ENCODE measurements at places on chromosomes 12 and 14.

- no peak for DNase-seq
Observed at GRCh38 chr12:65334521-65334920, 56.0 kb downstream of the MSRB3 start.

- no peak for DNase-seq
Observed at GRCh38 chr12:12460935-12461922, 101.4 kb downstream of the DUSP16 start.

DNA sequence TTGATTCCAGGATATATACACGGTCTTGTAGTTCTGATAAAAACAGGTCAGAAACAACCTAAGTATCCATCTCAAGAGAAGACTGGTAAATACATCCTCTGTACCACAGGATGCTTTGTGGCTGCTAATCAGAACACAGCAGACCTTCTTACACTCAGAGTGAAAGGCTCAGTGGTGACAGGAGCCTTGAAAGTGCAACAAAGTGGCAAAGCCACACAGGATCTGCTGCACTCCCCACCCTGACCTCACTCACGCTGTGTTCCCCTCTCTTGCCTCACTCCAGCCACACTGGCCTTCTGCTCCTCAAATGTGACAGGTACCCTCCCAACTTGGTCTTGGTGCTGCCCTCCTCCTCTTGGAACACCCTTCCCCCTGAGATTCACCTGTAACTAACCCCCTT, 98.1 kb upstream of the GRIP1 start:
- no peak for DNase-seq

DNA sequence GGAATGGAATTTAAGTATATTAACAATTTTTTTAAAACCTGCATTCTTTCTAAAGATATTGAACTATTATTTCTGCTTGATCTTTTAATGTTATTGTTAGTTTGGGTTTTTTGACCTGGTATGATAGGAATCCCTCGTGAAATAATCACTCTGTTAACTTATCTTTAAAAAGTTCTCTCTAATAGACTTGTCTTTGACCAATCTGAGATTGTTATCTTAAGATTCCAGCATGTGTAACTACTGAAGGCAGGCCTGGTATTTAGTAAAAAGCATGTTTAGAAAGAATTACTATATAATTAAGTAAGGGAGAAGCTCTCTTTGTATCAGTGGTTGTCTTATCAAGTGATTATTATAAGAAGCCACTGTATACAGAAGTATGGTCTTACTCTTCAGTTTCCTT, 4.8 kb downstream of the TMTC2 start:
- DNase-seq: no peak

- DNase-seq: no peak
Observed at GRCh38 chr14:21414137-21414631, 30.4 kb upstream of the SUPT16H start.

DNA sequence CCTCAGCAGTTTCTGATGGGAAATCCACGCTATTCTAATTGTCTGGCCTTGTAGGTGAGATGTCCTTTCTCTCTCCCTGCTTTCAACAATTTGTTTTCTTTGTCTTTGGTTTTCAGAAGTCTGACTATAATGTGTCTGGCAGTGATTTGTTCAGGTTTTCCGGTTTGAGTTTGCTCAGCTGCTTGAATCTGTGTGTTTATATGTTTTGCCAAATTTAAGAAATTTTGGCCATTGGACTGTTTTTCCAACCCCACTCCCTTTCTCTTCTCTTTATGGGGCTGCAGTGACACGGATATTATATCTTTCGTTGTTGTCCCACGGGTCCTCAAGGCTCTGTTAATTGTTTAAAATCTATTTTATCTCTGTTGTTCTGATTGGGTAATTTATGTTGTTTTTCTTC, 105.0 kb downstream of the ADGRD1 start:
- no peak for DNase-seq

GRCh38 chr12:40146800-40147797, 41.2 kb upstream of the SLC2A13 start:
- no peak for DNase-seq

- DNase-seq: no peak
Observed at GRCh38 chr14:44036248-44036647, 470.8 kb downstream of the FSCB start.

DNA sequence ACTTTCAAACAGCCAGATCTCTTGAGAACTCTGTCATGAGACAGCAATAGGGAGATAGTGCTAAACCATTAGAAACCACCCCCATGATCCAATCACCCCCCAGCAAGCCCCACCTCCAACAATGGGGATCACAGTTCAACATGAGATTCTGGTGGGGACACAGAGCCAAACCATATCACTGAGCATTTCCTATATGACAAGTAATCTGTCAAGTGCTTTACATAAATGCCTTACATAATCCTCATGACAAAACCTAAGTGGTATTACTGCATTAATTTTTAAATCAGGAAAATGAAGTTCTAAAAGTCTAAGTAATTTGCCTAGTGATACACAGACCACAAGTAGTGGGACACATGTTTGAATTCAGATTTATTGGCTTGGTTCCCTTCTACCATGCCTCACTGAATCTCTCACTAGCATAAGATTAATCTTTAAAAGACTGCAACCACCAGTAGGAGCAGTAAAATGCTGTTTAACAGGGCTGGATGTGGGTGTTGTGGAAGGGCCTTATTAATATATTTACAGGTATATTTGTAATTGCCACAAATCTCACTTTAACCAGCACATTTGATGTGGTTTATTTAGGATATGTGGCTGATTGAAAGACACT, 323.1 kb upstream of the FBXO33 start:
- DNase-seq: no peak

GRCh38 chr14:99475179-99475578, 5.5 kb downstream of the SETD3 start:
- DNase-seq: no peak

DNA sequence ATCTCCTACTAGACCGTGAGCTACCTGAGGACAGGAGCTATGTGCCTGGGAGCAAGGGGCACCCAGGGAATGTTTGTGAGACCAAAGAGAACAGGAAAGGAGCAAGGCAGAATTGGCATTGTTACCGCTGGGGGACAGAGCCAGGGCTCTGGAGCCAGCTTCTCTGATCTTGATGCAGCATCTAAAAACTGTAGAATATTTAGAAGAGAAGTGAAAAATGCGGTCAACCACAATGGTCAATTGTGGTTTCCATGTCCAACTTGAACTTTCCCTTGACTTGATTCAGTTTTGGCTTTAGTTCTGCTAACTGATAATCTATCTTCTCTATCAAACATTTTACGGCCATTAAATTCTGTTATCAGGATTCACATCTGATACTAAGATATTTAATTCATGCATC, 201.2 kb downstream of the ANO4 start:
- no peak for DNase-seq

- no peak for DNase-seq
Observed at GRCh38 chr12:102690253-102690652, 209.9 kb upstream of the IGF1 start.

GRCh38 chr12:88559772-88560171, 20.5 kb downstream of the KITLG start:
- DNase-seq: no peak

DNA sequence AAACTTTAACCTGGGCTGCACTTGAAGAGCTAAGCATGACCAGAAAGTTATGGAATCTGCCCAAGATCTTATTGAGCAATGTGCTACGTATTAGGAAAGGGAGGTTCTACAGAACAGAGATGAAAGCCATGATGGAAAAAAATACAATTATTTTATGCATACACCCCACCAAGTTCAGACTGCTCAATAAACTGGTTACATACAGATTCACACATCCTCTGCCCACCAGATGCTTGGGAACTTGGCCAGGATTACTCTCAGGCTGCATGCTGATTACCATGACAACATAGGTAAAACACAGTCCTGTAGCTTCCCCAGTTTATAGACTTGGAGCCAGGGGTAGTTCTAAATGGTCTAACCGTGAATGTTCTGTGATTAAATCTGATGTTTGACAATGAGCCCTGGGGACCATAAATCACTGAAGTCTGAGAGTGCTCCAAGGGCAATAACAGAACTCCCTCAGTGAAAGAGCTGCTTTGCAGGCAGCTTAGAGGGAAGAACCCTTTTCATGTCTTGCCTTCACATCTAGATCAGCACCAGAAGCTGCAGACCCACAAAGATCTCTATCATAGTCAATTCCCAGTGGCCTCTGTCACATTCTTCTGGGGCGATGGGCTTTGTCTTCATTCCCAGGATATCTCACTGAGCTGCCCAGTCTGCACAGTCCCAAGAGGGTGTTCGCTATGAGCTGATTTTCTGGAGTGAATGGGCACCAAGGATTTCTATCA, 232.2 kb downstream of the EMP1 start:
- no peak for DNase-seq

DNA sequence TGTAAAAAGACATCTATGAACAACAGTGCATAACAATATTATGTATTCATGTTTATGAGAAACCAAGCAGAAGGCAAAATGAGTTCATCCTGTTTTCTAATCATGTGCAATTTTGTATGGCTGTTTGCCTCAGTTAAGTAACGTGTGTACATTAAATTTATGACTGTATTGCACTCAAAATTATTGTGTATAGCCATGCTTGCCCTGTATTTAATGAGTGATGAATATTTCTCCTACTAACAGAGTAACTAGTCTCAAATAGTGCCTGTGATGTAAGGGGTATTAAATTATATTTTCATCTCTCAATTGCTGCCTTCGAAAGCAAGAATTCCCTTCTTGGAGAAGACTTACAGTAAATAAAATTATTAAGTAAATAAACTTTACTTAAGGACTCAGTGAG, 154.2 kb downstream of the NOVA1 start:
- DNase-seq: no peak

DNA sequence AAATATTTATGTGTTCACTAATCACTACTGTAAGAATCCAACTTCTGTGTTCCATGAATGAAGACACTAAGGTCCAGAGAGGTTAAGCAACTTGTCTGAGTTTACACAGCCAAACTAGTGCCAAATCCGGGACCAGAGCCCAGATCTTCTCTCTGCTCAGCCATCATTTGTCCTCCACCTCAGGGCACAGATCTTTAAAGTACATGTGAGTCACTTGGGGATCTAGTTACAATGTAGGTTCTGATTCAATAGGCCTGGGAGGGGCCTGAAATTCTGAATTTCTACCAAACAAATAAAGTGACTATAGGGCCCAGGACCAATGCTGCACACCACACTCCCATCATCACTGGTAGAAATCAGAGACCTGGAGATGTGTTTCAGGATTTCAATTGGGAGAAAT, 162.9 kb downstream of the GXYLT1 start:
- no peak for DNase-seq

- no peak for DNase-seq
Observed at GRCh38 chr12:88258396-88258795, 116.3 kb downstream of the TMTC3 start.

- peak; percentile 52 for DNase-seq
Observed at GRCh38 chr12:54360717-54361456, 3.4 kb downstream of the GPR84 start.

GRCh38 chr12:9933958-9934357, 1.8 kb upstream of the CLEC2A start:
- DNase-seq: no peak

- no peak for DNase-seq
Observed at GRCh38 chr12:6211421-6211869, 11.2 kb downstream of the CD9 start.

DNA sequence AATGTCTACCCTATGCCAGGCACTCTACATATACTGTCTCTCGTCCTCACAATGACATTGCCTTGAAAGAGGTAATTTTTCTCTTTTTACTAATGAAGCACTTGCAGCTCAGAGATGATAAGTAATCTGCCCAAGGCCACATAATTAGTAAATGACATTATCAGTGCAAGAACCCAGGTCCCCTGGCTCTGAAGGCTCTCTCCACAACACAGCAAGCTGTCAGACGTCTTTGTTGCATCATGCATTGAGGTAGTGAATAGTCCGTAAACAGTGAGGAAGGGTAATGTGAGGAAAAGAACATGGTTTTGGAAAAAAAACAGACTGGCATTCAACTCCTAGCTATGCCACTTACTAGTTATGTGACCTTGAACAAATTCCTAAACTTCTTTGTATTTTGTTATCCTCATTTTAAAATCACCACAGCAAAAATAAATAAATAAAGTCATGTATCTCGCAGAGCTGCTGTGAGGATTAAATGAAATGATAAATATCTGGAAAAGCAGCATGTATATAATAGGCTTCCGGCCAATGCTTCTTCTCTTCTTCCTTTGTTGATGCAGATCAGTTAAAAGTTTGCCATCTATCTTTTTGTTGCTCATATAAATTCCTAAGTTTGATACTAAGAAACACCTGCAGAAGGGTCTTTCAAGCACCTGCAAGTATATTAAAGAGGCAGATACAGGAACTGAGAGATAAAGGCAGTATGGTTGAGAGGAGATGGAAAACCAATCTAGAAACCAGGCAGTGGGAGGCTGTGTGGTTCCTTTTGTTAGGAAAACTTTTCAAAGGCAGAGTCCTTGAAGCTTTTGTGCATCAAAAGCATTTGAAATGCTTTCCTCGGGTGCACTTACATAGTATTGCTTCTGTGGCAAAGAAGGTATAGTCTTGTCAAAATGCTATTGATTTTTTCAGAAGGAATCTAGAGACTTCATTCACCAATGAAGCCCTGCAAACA, 82.8 kb downstream of the BTG1 start:
- DNase-seq: peak; percentile 33

- no peak for DNase-seq
Observed at GRCh38 chr12:102876883-102877282, 40.2 kb downstream of the PAH start.

- peak; percentile 72 for DNase-seq
Observed at GRCh38 chr14:95993768-95994592, 45.2 kb upstream of the C14orf132 start.

GRCh38 chr12:41736436-41736835, 408.2 kb downstream of the GXYLT1 start:
- DNase-seq: no peak

- DNase-seq: no peak
Observed at GRCh38 chr14:70670992-70671651, 29.4 kb downstream of the TTC9 start.

DNA sequence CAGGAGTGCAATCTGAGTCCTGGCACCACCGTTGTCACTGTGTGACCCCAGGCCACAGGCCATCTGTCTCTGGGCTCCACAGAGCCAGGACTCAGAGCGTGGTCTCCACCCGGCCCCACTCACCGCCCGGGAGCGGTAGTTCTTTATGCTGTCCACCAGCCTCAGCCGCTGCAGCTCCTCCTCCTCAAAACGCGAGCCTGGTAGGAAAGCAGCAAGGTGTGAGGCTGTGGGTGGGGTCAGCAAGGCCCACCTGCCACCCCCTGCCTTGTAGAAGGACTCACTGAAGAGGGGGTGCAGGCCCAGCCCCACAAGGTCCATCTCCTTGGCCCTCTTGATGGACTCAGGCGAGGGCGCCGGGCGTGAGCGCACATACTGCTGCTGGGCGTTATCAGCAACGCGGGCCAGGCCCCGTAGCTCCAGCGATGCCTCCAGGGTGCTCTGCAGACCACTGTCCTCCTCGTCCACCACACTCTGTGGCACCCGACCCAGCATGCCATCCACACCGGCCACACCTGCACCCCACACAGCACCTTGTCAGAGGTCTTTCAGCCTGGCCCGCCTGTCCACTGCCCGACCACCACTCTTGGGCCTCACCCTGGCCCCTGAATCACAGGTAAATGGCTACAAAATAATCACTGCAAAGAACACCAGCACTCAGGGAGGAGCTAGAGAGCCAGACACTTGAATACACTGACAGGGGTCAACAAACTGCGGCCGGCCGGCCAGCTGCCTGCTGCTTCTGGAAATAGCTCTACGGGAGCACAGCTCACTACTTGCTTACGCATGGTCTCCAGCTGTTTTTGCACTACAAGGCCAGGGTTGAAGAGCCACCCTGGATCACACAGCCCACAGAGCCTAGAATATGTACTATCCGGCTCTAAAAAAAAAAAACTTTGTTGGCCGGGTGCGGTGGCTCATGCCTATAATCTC, 16.3 kb downstream of the CFAP73 start:
- DNase-seq: no peak

GRCh38 chr12:76072568-76072967, 11.9 kb downstream of the NAP1L1 start:
- no peak for DNase-seq
